Hindlimb muscle (tissue), 1 donor: ENCODE measurements at places on chromosomes 4 and X.

GRCh38 chrX:103439161-103439560, 62.8 kb downstream of the BEX3 start:
- DNase-seq: no peak

GRCh38 chrX:24293412-24293811, 20.5 kb downstream of the SUPT20HL2 start:
- DNase-seq: no peak

GRCh38 chrX:23908219-23909004, 606 bp downstream of the CXorf58 start:
- no peak for DNase-seq

DNA sequence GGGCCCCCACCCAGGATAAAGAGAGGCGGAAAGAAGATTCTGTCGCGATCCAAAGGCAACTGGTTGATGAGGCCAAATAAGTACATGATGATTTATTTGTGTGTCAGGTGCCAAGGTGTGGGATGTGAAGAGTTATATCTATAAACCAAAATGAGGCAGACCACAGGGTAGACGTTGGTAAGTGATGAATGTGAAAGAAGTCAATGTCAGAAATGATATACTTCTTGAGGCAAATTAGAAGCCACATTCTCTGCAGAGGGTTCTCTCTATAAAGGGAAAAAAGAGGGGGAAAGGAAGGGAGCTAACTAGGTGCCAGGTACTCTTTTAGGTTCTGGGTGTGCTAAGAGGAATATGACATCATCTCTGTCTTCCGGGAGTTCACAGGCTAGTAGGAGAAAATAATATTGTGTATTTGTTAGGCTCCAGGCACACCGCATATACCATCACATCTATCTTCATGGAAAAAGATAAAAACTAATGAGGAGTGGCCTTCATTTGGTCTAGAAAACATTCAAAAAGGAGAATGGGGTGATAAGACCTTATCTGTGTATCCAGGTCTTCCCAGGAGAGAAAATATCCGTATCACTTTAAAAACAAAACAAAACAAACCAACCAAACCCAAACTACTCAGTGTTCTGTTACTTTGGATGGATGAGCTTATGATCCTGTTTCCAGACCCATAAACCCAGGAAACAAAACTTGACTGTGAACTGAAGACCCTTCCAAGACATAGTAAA, 4.8 kb upstream of the SH2D1A start:
- DNase-seq: no peak

GRCh38 chrX:102155806-102156179, at the start of gene BEX5:
Gene BEX5 (minus strand): TSS chrX:102155977. CDS start chrX:102154265, 1,712 bp downstream.
- DNase-seq: peak; percentile 0

DNA sequence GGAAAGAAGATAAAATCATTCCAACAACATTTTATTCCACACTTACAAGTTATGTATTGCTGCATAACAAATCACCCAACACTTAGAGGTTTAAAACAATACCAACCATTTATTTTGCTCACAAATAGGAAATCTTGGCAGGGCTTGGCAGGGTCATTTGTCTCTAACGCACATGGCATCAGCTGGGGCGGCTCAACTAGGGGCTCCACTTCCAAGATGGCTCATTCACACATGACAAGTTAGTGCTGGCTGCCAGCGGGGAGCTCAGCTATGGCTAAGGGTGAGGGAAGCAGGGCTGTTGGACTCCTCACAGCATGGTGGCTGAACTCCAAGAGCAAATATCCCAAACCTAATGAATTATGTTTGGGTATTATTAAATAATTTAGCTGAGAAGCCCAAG, 377.0 kb downstream of the ZNF674 start:
- no peak for DNase-seq

DNA sequence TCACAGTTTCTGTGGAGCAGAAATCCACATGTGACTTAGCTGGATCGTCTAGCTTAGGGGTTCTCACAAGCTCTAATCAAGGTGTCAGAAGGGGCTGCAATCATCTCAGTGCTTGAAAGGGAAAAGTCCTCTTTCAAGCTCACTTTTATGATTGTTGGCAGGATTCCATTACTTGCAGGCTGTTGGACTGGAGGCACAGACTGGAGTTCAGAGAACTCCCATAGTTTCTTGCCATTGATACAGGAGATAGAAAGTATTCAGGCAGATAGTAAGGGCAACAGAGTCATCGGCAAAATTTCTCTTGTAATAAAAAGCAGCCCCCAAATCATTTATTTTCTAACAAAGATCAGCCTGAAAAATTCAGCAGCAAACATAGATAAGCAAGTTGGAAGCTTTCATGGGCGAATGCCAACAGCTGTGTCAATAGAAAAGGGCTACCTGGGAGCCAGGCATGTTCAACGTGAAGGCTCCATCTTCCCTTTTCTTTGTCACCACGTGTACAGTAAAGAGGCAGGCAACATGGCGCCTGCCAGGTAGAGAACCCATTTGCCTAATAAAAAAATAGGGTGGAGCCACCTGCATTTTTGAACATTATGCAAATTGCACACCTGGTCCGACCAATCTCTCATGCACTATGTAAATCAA, 64.4 kb downstream of the CXCL13 start:
- no peak for DNase-seq

DNA sequence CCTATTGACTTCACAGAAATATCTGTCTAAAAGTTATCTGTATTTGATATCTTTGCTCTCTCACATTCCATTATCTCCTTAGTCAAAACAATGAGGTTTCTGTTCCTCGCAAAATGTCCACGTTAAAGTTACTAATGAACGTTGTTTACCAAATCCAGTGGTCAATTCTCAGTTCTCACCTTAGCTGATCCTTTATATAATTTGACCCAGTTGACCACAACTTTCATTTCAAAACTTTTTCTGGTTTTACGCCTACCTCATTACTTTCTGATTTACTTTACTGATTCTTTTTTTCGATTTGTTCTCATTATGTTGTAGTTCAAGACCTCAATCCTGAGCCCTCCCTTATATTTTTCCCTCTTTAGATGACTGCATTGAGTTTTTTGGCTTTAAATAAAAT, 186.6 kb downstream of the IL1RAPL1 start:
- no peak for DNase-seq

- DNase-seq: peak; percentile 45
These were observed 41.4 kb upstream of the PPP2R3B start for GRCh38 chrX:427812-428725.

DNA sequence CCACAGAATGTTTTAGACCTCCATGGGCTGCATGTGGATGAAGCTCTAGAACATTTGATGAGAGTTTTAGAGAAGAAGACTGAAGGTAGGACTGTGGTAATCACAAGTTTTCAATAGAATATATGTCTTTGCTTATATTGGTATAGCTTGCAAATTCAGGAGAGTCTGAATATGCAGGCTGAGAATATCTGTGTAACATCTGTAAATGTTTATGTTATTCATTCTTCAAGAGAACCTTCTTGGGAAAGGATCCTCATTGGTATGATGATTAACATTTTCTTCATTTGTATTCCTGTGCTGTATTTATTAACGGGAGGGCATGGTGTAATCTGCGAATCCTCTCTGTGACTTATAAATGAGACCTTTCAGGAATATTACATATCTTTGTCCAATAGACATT, 52.1 kb upstream of the RHOH start:
- no peak for DNase-seq

DNA sequence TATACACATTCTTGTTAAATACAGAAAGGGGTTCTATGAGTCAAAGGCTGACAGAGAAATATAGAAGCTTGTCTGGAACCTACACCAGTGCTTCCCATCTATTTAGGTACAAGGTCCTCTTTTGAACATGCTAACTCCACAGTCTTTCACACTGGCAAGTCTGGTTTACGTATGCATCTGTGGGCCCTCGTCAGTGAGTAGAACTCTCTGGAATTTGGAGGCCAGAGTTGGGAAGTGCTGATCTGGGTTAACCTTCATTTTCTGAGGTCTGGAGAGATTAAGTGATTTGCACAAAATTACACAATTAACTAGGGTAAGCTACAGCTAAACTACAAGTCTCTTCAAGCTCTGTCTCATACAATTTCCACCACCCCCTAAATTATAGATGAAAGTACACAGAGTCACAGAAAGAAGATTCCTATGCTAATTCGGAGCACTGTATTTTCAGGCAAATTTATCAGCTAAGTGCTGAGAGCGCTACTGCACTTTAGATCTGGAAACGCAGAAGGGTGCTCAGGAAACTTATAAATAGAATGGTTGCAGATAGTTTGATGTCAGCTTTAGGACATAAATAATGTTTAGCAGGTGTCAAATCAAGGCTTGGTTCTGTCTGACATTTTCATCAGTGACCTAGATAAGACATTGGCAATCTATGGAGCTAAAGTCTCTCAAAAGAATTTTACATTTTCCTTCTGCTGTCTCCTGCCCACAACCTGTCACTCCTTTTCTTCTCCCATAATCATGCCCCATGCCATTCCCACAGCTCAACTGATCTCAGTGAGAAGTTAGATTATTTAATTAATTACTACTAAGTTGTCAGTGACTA, 43.0 kb upstream of the PDLIM5 start:
- DNase-seq: no peak

DNA sequence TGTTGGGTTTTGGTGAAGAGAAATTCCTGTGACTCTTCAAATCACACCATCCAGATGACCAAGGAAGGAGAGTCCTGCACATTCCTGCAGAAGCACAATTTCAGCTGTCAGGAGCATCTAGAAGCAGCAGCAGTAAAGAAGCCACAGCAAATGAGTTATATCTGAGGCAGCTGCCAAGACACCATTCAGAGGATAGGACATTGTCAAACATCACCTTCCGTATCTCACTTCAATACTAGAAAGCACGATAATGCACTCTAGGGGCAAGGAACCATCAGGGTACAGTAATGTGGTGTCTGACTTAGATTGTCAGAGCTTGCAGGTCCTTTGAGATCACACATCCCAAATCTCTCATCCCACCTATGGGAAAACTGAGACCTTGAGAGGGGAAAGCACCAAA, 134.5 kb downstream of the COL4A6 start:
- no peak for DNase-seq

GRCh38 chr4:3700736-3701135, 65.4 kb upstream of the ADRA2C start:
- DNase-seq: no peak

DNA sequence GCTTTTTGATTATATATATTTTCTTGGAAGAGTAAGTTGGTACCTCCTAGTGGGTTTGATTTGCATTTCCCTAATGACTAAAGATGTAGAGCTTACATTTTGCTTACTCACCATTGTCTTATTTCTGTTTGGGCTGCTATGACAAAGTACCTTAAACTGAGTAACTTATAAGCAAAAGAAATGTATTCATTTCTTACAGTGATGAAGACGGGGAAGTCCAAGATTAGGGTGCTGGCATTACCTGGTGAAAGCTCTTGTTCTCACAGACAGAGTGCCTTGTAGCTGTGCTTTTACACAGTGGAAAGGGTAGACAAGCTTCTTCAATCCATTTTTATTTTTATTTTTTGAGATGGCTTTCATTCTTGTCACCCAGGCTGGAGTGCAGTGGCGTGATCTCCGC, 229.2 kb upstream of the AGA start:
- no peak for DNase-seq

DNA sequence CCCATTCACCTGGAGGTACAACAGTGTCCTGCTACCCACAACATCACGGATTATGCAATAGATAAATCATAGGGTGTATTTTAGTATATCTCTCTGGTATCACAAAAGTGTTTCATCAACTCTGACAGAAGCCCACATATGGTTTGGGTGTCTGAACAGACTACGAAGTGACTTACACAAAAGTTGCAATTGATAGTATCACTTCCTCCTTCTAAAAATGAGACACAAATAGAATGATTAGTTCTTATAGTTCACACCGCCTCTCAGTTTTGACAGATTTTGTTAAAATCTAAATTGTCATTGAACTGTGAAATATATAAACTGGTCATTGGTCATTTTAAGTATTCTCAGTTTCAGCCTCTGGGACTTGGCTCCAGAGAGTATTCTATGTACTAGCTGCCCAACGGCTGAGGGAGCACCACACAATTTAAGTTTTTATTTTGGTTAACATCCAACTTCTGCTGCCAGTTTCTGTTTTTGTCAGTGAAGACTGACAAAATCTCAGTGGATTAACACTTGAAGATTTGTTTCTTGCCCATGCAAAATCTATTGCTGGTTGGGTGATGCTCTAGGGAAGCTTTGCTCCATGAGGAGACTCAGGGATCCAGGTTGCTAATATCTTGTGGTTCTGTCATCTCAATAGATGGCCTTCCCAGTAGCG, 113.8 kb upstream of the PUDP start:
- no peak for DNase-seq

GRCh38 chr4:156790866-156791265, 180.7 kb downstream of the PDGFC start:
- no peak for DNase-seq

DNA sequence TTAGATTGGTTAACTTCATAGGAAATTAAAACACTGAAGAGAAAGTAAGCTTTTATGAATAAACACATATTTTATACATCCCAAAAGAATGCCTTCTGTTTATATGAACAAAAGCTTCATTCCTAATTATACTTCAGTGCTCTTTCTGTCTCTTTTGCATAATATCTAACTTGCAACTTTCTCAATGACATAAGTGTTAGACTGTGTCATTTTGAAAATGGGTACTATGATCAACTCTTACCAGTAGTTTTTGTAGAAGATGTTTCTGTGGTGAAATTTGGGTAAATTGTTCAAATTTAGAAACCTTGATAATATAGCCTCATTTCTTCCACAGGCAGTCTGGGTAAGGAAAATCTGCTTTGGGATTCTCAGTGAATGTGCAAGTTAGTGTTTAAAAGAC, 991.4 kb downstream of the CCSER1 start:
- no peak for DNase-seq

GRCh38 chr4:174764105-174764729, 64.8 kb downstream of the GLRA3 start:
- peak; percentile 15 for DNase-seq

DNA sequence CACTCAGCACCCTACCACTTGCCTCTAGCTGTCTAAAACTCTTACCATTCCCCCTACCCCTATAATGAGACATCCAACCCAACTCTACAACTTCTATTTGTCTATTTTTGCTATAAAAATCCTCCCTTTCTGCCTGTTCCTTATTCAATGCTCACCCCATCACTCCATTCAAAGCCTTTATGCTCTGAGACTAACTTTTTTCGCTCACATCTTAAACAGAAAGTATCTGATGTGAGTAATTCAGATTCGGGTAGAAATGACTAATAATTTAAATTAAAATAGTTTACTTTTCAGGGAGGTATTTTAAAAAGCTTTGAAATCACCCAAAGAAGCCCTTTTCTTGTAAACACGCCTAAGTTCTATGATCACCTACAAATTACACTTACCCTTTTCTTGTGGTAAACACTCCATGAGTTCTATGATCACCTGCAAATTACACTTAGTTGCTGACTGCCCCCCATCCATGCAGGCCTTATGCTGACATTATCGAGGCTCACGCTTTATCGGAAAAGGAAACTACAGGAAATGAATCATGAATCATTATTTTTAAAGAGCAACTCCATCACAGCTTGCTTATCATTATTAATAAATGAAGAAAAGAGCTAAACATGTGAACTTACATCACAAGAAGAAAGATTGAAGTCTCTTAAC, 168.7 kb upstream of the PPP1R2C start:
- no peak for DNase-seq

DNA sequence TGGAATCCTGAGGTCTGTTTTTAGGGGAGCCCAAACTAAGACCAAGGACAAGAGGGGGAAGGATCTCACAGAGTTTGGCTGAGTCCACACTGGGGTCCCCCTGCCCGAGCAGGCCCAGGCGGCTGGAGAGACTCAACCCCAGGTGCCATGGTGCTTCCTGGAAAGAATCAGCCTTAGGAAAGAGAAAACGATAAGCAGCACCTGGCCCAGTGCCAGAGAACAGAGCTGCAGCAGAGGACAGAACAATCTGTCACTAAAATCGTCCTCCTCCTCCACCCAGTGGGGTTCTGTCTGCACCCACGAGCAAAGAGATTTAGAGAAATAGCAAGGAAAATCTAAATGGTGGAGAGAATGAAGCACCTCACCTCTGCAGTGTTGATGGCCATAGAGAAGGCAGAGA, 470.5 kb downstream of the BCOR start:
- no peak for DNase-seq
